ENCODE measurements at places on chromosomes 7 and 10.

GRCh38 chr7:145151676-145152075 is 315.8 kb upstream of the TPK1 start:
- DNase-seq, result no peak

DNA sequence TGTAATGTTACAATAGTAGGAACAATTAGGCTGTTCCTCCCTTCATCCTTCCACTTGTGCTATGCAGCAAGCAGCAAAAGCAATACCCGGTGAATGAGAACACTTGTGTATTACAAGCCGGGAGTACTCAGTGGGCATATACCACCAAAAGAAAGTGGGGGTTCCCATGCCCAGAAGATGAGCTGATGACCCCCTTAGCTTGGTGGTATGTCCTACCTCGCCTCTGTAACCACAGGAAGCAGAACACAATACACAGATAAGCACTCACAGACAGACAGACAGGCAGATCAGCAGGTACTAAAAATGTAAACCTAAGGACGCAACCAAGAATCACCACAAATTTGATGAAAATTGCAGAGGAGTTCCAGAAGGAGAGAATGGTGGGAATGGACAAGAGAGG is 15.5 kb upstream of the KIF20B start:
- DNase-seq, result no peak

DNA sequence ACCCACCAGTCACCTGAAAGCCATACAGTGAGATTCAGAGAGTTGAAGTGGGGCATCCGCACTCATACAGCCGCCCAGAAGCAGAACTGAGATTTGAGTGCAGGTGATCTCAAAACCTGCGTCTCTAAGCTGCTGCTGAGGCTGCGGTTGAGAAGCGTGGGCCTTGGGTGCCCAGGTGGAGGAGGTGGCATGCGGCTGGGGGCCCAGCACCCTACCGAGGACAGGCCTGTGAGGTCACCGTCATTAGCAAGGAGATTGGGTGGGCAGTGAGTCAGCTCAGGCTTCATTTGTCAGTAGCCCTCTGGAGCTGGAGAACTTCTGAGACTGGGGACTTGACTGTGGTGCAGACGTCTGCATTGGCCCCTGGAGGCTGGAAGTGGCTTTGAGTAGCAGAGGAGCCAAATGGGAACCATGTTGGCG is 29.8 kb downstream of the ZMIZ1 start:
- no peak for DNase-seq

- no peak for DNase-seq
These were observed 11.3 kb upstream of the SLC25A28 start for GRCh38 chr10:99631496-99631895.

GRCh38 chr10:77085344-77085743 is 552.3 kb downstream of the KCNMA1 start:
- no peak for DNase-seq

GRCh38 chr10:73773152-73773879 is 8.5 kb upstream of the CHCHD1 start:
- DNase-seq, result no peak

GRCh38 chr10:95459446-95460045 is 101.6 kb downstream of the SORBS1 start:
- DNase-seq, result no peak

DNA sequence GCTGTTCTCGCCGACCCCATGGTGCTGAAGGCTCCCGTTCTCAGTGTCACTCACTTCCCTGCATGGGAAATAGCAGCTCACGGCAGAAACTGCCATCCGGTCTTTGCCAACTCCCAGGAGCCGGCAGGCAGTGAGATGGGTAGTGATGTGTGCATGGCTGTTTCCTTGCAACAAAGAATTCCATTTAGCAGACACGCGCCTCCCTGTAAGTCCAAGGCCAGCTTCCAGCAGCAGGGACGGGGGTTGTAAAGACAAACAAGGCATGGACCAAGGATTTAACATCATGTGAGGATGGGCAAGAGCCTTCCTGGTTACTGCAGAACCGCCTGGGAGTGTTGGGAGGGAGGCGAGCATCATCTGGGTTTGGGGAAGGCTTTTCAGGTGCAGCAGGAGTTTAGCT is 273.1 kb downstream of the GLRX3 start:
- DNase-seq, result no peak

- no peak for DNase-seq
These were observed 139.5 kb downstream of the ALOX5 start for GRCh38 chr10:45513551-45513950.

DNA sequence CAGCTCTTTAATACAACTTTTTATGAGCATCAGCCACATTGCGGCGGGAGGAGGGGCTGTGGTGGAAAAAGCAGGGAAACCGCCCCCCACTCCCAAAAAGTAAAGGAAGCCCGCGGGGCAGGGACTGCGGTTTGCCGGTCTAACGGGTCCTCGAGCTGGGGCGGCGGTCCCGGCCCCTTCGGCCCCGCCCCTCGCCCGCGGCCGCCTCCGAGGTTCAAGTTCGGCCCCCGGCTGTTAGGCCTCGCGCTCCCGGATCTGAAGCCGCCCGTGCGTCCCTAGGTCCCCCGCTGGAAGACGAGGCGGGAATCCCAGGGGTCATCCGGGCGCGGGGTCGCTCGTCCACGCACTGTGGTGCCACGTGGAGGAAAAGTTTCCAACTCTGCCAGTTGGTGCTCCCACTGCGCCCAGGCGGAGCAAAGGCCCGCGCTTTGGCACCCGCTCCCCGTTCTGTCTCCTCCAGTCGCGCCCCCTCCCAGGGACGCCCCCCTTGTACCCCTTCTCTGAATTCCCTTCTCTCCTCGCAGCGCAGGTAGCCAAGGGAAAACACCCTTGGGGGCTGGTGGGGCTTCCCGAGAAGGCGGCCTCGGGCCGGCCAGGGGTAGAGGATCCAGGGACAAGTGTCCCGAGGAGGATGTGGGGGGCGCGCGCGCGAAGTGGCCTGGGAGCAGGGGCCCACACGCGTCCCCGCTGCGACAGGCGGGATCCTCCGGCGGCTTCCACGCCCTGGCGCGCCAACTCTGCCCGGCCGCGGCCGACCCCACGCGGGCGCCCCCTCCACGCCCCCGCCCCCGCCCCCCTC is 798 bp upstream of the AUTS2 start:
- no peak for DNase-seq

GRCh38 chr10:112390125-112390703 is 16.3 kb downstream of the ACSL5 start:
- no peak for DNase-seq

GRCh38 chr10:114869520-114869892 is 47.9 kb downstream of the FHIP2A start:
- no peak for DNase-seq

- no peak for DNase-seq
These were observed 3.4 kb upstream of the DLX6 start for GRCh38 chr7:97001656-97002554.

DNA sequence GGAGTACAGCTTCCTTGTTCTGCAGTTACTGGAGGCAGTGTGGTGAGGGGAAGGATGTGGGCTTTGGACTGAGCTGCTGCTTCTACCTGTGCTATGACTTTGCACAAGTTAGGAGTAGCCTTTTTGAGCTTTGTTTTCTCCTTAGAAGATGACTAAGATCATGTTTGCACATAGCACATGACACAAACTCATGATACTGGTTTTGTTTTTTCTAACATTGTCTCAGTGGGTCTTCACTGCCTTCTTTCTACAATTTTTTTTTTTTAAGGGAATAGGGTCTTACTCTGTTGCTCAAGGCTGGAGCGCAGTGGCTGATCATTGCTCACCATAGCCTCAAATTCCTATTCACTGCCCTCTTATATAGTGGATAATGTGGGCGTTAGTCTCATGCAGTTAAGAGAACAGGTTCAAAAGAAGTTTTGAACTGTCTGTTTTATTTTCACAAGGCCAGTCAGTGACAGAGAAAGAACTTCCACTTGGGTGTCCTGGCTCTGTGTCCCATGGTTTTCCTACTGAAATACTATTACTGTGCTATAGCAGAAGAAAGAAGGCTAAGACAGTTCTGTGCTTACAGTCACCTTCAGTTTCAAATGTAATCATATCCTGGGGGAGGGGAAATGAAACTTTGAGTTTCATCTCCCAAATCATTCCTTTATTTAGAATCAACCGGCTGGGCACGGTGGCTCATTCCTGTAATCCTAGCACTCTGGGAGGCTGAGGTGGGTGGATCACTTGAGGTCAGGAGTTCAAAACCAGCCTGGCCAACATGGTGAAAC is 72.0 kb downstream of the KAT6B start:
- DNase-seq, result no peak
